ENCODE measurements at places on chromosomes 7 and 10. TPM values are rescaled to one million over a fixed set of nuclear protein-coding genes. Genes with fewer than 3 reads are reported as not detected.
A peak's percentile ranks its signal among the peaks of the same experiment; 100 is the strongest.

- DNase-seq: no peak
- H3K27ac ChIP-seq: no peak overlapping the region
- H3K27me3 ChIP-seq: no peaks in the 10 kb centered on the region
These were observed 158.6 kb upstream of the INSYN2A start for GRCh38 chr10:127354992-127355391.

- H3K4me3 ChIP-seq: no peak overlapping the region
- no peak overlapping the region for H3K27ac ChIP-seq
- H3K27me3 ChIP-seq: no peaks in the 10 kb centered on the region
- H3K4me1 ChIP-seq: no peaks in the 10 kb centered on the region
- no peaks in the 10 kb centered on the region for H3K36me3 ChIP-seq
- DNase-seq: no peak
These were observed 393.8 kb downstream of the LRMDA start for GRCh38 chr10:75825235-75825634.

The ABCF2 gene
- 29.4 TPM for polyA plus RNA-seq

DNA sequence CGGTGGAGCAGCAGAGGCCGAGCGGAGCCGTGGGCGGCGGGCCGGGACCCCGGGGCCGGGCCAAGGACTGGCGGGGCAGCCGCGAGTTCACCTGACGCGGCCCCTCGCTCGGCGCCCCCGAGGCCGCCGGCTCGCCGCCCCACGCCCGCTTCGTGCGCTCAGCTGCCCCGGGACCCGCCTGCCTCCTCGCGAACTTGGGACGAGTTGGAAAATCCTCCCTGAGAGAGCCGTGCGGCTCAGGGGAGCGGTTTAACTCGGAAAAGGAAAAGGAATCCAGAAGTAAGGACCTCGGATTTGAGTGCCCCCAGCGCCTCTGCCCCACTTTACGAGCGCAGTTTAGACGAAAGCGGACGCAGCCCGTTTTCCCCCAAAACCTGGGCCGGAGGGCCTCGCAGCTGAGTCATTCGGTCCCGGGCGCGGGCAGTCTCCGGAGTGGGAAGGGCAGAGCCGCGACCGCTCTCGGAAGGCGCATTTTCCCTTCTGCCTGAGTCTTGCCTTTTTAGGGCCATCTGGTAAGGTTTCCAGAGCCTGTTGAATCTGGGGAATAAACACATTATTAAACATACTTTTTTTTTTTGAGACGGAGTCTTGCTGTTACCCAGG lies 744 bp downstream of the CREM start:
- peak overlapping the region; percentile 90 for H3K4me3 ChIP-seq
- H3K36me3 ChIP-seq: no peaks in the 10 kb centered on the region
- H3K27ac ChIP-seq: peak overlapping the region; percentile 100
- peaks cover 37% of the 10 kb centered on the region for H3K4me1 ChIP-seq
- DNase-seq: peak; percentile 56
- H3K27me3 ChIP-seq: no peaks in the 10 kb centered on the region

GRCh38 chr10:80530251-80530650 lies 7.5 kb upstream of the SH2D4B start:
- DNase-seq: no peak
- no peaks in the 10 kb centered on the region for H3K36me3 ChIP-seq
- H3K27me3 ChIP-seq: no peaks in the 10 kb centered on the region
- peak overlapping the region; percentile 34 for H3K27ac ChIP-seq

The GIMAP1 gene
- 90.0 TPM for polyA plus RNA-seq

DNA sequence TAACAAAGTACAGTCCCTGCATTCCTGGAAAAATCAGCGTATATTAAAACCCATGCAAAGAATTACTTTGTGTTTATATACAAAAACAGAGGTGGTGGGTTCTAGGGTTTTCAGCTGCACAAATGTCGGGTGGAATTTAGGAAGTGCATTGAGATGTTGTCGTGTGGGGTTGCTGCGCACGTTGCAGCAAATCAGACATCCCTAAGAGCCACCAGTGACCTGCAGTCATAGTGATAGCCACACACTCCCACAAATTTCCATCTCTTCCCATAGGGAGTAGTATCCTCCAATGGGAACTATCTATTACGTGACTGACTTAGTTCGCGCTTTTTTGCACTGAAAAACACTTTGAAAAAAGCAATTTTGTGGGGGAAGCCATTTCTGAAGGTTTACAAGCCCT lies 375.2 kb upstream of the GALNT17 start:
- H3K4me3 ChIP-seq: no peak overlapping the region
- no peaks in the 10 kb centered on the region for H3K36me3 ChIP-seq
- no peak overlapping the region for H3K27ac ChIP-seq
- no peak for DNase-seq
- H3K4me1 ChIP-seq: no peaks in the 10 kb centered on the region

DNA sequence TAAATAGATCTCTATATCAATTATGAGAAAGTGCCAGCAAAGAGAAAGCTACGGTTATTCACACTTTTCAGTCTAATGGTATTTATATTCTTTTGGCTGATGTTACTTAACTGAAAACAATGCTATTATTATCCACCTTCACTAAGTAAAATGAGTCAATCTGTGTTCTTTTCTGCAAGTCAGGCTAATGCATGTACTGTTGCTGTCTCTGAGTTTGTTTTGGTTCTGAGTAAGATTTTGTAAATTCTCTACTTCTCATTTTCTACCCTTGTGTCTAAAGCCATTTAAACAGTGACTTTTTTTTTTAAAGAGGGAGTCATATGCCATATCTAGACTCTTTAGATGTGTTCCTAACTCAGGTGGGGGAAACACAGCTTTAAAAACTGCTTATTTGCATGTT lies 7.5 kb downstream of the VWC2 start:
- no peak overlapping the region for H3K4me3 ChIP-seq
- H3K36me3 ChIP-seq: no peaks in the 10 kb centered on the region
- no peak overlapping the region for H3K27ac ChIP-seq
- H3K4me1 ChIP-seq: no peaks in the 10 kb centered on the region
- no peak for DNase-seq

The COL28A1 gene
- not detected for polyA plus RNA-seq

The PDLIM1 gene
- polyA plus RNA-seq: not detected

The MYL10 gene
- not detected for polyA plus RNA-seq

The NEUROD6 gene
- polyA plus RNA-seq: not detected

The PLCE1 gene
- polyA plus RNA-seq: 0.07 TPM

The ATG9B gene
- 18.6 TPM for polyA plus RNA-seq

- no peak for DNase-seq
- no peak overlapping the region for H3K4me3 ChIP-seq
- no peaks in the 10 kb centered on the region for H3K4me1 ChIP-seq
- H3K27ac ChIP-seq: no peak overlapping the region
- peaks cover 11% of the 10 kb centered on the region for H3K27me3 ChIP-seq
These were observed 54.0 kb downstream of the MALSU1 start for GRCh38 chr7:23353172-23353571.

DNA sequence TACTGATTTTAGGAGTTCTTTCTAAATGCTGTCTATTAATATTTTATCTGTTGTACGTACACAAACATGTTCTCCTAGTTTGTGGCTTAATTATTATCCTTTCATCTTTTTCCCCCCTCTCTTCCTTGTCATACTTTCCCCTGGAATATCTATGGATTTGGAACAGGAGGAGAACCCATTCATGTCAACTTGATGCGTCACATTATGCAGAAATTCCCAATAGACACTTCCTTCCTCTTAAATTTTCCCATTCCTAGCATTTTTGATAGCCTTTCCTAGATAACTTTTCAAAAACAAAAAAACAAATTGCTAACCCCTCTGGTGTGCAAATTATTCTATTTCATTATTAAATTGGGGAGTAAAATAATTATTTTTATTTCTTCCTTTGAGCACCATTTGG lies 36.2 kb downstream of the SLC35B4 start:
- no peak overlapping the region for H3K4me3 ChIP-seq
- DNase-seq: no peak
- H3K27ac ChIP-seq: no peak overlapping the region
- no peaks in the 10 kb centered on the region for H3K4me1 ChIP-seq
- no peaks in the 10 kb centered on the region for H3K36me3 ChIP-seq
